ENCODE measurements at places on chromosomes 12 and 14.

GRCh38 chr14:103949131-103949790 lies 6.9 kb upstream of the RD3L start:
- no peak for DNase-seq

DNA sequence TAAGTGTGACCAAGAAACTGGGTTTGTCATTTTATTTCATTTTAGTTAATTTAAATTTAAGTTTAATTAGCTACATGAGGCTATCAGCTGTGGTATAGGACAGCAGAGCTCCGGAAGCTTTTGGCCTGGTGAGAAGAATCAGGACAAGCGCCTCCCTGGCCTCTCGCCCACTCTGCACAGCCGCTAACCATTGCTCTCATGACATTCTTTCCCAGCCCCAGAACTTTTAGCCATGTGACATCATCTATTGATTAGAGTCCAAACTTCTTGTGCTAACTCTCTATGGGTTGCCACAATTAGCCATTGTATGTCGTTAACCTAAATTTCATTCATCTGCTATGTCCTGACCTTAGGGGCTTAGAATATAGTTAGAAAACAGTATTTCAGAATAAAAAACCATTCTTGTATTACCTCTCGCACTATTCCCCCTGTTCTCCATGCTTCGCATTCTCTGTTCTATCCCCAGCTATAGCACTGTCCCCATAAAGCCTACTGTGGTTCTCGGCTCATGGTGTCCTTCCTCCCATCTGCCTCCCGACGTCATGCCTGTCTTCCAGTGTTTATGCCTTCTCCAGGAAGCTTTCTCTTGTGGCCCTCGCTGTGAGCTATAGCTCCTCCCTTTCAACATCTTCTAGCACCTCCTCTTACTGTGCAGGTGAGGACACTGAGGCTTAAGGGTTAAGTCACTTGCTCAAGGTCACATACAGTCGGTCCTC lies 23.5 kb downstream of the SSH1 start:
- no peak for DNase-seq

DNA sequence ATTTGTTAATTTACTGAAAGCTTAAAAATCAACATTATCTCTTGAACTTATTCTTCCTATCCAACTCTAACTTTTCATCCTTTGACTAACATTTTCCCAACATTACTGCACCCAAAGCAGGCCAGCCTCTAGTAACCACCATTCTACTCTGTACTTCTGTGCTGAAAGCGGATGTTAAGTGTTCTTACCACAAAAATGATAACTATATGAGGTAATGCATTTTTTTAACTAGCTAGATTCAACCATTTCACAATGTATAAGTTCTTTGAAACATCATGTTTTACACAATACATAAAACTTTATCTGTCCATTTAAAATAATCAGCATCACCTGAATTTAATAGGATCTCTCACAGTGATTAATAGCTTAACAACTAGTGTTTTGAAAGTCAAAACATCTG lies 468.5 kb upstream of the MGAT4C start:
- DNase-seq = no peak

- DNase-seq = no peak
These were observed 524.8 kb upstream of the ATP2B1 start for GRCh38 chr12:90233168-90234100.

DNA sequence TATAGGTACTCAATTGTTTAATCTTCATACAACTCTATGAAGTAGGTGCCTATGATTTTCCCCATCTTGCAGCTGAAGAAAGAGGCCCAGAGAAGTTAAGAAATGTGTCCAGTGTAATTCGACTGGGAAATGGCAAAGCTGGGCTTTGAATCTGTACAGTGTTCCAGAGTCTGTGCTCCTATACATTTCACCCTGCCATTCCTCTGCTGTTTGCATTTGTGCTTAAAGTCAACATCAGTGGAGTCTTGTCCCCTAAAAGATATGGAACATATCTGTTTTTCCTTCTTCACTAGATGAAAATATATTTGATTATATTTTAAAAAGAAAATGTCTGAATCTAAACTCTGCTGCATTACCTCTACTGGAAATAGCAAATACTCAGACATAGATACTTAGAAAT lies 88.6 kb downstream of the SEC23A start:
- DNase-seq = no peak

- no peak for DNase-seq
These were observed 7.3 kb downstream of the IFI27 start for GRCh38 chr14:94117856-94118255.

- DNase-seq = no peak
These were observed 10.9 kb upstream of the TC2N start for GRCh38 chr14:91878274-91878673.

GRCh38 chr14:89614009-89614691 lies 197.1 kb upstream of the FOXN3 start:
- no peak for DNase-seq

DNA sequence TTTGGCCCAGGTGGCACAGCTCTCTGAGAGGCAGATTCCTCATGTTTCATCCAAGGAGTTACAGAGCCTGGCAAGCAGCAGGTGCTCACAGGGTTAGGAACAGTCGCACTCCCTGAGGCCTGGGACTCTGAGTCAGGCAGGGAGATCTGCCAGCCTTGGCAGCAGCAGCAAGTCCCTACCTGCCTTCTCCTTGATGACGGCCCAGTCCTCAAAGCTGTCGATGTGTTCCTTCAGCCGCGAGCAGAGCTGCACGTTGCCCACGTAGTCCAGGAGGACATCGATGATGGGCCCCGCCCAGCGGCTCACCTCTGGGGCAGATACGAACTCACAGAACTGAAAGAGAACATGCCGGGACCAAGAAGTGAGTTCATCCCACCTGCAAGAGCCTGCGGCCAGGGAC lies 10.4 kb downstream of the FAM181A start:
- no peak for DNase-seq

DNA sequence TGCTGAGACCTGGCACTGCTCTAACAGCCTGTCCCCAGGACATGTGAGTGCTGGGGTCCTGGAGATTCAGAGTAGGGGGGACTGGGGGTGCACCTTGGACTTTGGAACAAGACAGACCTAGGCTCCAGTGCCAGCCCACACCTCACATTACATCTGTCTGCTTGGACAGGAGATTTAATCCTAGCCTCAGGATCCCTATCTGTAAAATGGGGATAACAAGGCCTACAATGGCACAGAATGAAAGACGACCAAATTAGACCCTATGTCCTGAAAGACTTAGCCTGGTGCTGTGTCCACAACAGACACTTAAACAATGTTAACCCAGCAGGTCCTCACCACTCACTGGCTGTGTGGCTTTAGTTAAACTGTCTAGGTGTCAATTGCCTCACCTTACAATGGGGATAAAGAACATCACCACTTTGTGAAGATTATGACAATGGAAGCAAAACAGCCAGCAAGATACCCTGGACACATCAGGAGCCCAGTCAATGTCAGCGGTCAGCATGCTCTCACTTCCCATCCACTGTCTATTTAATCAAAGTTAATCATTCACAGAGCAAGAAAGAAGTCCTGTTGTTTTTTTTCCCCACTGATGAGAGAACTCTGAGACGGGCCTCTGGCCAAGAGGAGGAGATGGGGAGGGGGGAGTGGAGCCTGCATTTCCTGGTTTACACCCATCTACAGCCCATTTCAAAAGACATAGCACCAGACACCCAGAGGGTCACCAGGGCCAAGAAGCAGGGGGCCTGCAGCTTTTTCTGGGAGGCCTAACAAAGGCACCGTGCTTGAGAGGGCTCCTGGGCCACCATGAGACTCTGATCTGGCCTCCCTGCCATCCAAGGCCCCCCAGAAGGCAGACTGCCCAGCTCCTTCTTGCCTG lies 40.6 kb downstream of the ACTN1 start:
- DNase-seq = no peak

DNA sequence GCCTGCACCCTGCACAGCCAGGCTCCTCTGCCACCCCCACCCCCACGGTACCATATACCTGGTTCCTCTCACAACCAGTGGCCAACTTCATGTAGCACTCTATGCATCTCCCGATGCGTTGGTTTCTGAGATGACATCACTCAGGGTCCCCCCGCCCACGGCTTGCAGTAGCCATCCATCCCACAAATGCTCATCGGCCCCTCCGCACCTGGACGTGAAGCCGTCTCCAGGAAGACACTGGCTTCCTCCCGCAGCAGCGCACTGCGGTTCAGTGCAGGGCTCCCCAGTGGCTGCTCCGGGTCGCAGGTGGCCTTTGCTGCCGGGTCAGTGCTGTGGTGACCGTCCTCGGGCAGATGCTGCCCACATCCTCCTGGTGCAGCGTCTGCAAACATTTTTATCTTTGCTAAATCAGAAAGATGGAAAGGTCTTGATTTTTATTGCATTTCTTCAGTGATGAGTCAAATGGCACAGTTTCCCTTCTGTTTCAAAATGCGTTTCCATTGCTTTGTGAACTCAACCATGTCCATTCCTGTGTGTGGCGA lies 27.5 kb upstream of the MMP17 start:
- no peak for DNase-seq

DNA sequence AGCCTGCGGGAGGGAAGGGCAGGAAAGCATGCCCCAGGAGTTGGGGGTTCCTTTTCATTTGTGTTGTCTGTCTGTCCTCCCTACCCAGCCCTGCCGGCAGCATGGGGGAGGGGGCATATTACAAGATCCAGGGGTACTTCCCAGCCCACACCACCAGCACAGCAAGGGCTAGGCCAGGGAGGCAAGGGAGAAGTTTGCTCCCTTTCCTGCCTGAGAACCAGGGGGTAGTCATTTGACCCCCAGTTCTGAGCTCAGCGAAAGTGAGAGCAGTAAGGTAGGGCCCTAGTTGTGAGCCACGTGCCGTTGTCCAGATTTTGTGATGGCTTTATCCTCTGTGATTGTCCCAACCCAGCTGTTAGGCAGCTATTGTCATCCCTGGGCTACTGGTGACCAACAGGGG lies 364.7 kb downstream of the BCL11B start:
- DNase-seq = no peak

GRCh38 chr12:93762059-93762719 lies 85.0 kb downstream of the CRADD start:
- no peak for DNase-seq

DNA sequence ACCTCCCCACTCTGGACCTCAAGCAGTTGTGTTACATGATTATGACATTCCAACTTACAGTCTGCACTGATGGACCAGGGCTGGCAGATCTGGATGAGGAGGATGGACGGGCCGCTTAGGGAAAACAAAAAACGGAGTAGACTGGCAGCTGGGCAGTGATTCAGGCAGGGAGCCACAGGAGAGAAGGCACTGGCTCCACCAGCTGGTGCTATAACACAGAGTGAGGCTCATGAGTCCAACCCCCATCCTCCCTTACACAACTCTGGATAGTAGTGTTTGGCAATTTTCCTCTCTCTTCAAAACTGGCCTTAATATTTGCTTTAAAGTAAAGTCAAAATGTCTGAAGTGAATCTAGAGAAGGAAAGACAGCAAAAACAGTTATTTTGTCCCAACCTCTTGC lies 9.7 kb upstream of the RIC8B start:
- no peak for DNase-seq

GRCh38 chr14:65772921-65773574 lies 360.5 kb downstream of the FUT8 start:
- no peak for DNase-seq

Data from HuH-7.5 (cell line).